Cardiac septum (tissue), 1 donor: ENCODE measurements at places on chromosomes 7 and 10. TPM values are rescaled to one million over a fixed set of nuclear protein-coding genes. Genes with fewer than 3 reads are reported as not detected.
A peak's percentile ranks its signal among the peaks of the same experiment; 100 is the strongest.

GRCh38 chr10:95297402-95297801 lies 6.6 kb upstream of the PDLIM1 start:
- DNase-seq = no peak

GRCh38 chr10:112471878-112472487 lies 25.0 kb downstream of the VTI1A start:
- DNase-seq = no peak

- no peak for DNase-seq
These were observed 46.3 kb downstream of the CNNM1 start for GRCh38 chr10:99375426-99375825.

DNA sequence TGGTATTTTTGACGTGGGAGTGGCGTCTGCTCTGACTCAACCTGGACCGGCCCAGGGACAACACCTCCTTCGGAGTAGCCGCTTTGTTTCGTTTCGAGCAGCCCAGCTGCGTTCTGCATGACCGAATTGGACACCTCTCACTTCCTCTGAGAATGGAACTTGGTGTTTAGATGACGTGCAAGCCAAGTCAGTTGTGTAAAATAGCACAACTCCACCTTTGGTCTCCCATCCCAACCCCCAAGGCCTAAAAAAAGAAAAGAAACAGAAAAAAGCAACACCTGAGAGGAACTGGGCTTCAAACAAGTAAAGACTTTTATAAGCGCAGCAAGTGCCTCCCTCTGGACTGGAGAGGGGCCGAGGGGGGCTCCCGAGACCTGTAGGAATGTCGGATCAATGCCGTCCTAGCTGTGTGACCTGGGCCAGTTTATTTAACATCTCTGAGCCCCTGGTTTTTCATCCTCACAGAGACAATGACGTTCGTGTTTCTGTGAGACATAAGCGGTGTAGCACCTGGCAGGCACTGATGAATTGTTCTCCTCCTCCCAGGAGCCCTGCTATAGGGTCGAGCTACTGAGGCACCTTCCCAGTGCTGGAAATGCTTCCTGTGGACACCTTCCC lies 52.0 kb upstream of the SMNDC1 start:
- no peak for DNase-seq

DNA sequence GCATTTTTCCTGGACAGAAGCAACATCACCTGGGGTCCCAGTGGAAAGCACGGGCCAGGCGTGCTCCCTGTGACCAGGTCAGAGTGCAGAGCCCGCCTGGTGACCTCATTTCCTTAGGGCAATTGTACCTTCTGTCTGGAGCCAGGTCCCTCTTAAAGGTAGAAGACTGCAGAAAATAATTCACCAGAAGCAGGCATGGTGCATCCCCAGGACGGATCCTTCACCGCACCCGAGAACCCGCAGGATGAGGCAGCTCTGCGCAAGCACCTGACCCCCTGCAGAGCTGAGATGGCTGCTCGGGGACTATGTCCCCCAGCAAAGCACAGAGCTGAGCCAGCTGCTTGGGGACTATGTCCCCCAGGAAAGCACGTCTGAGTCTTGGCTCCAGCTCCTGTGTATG lies 557.6 kb downstream of the PTPRN2 start:
- DNase-seq = peak; percentile 50

DNA sequence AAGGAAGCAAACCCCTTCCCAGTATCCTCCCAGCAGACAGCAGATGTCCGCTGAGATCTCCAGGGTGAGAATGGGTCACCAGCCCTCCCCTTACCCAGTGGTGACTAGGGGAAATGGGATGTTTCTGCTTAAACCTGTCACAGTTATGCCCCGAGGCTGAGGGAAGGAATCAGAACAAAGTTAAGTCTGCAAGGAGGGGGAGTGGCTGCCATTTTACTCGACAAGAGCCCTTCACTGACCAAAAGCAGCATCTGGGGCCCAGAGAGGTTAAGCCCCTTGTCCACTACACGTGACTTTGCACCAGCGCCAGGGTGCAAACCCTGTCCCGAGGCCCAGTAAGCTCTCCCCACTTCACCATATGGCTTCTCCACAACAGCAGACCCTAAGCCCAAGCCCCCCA lies 4.6 kb upstream of the NANOS1 start:
- DNase-seq = no peak

GRCh38 chr7:110911632-110912031 lies 179.3 kb upstream of the LRRN3 start:
- no peak for DNase-seq

- no peak for DNase-seq
These were observed 78.3 kb downstream of the EGFR start for GRCh38 chr7:55097100-55097499.

GRCh38 chr7:34036972-34037792 lies 131.8 kb downstream of the BMPER start:
- DNase-seq = no peak

DNA sequence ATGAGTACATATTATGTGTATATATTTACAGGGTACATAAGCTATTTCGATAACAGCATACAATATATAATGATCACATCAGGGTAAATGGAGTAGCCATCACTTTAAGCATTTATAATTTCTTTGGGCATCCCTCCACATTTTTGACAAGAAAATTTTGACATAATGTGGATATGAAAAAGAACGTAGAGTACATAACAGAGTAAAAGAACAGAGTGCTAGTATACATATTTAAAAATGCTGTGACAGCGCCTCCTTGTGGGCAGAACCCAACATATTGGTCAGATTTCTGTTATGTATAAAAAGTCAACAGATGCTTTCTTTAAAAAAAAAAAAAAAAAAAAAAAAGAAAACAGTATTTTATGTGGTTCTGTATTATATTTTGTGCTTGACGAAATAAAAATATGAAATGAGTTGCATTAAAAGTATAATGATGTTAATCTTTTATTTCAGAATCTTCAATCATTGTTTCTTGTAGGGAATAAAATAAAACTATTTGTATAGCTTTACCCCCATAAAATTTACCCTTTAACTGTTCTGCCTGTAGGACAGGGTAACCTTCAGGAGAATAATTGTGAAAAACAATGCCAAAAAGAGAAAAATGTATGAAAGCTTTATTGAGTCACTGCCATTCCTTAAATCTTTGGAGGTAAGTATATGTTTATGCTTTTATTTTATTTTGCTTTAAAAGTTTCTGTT lies 18.3 kb upstream of the HBP1 start:
- DNase-seq = no peak

DNA sequence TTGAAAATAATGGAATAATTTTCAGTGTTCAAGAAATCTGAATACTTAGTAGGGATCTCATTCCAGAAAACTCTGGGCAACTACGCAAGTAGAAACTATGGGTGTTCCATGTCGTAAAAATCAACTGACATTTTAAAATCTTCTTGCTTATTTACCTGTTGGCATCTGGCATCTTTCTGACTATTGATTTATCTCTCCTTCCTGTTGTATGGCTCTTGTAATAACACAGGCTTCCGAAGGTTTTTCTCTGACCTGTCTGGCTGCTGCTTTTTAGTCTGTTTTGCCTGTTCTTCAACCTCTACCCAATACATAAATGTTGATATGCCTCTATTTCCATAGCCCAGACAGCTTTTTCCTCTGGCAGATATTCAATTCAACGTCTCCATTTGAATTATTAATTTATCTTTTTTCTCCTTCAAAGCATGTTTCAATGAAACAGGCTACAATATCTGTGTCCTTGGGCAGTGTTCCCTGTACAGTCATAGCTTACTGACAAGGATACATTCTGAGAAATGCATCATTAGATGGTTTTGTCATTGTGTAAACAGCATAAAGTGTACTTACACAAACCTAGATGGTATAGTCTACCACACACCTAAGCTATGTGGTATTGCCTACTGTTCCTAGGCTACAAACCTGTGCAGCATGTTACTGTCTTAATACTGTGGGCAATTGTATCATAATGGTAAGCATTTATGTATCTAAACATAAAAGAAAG lies 105.9 kb upstream of the ETV1 start:
- DNase-seq = no peak

GRCh38 chr10:51879238-51879637 lies 179.8 kb upstream of the CSTF2T start:
- DNase-seq = no peak

DNA sequence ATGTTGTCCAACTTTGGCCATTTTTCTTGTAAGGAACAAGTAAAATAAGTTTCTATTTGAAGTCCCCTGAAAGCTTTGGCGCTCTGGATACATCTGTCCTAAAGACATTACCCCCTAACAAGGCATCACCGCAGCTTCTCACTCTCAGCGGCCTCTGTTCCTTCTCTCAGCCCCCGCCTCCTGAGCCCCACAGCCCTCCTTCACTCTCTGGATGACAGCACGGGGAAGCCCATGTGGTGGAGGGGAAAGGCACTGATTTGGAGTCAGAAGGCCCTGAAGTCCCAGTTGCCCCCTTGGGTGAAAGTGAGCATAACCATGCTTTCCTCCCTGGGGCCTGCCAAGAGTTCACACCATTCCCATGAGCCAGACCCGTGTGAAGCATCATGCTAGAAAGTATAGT lies 4.6 kb downstream of the H2BK1 start:
- no peak for DNase-seq

GRCh38 chr7:5282543-5283316 lies at the start of gene SLC29A4:
SLC29A4 (plus strand) TSS chr7:5282943; CDS start chr7:5287817, 4,874 bp downstream.
- DNase-seq = no peak

Gene CDHR3
- total RNA-seq = 0.62 TPM

Gene ITIH5
- 8.4 TPM for total RNA-seq

Gene SFTPA2
- 0.11 TPM for total RNA-seq

Gene C10orf90
- not detected for total RNA-seq

Gene H2BK1
- total RNA-seq = not detected

Gene HSPA12A
- 8.1 TPM for total RNA-seq
